Right ventricle myocardium superior (tissue), 1 donor: ENCODE measurements at places on chromosomes 11 and 22.

DNA sequence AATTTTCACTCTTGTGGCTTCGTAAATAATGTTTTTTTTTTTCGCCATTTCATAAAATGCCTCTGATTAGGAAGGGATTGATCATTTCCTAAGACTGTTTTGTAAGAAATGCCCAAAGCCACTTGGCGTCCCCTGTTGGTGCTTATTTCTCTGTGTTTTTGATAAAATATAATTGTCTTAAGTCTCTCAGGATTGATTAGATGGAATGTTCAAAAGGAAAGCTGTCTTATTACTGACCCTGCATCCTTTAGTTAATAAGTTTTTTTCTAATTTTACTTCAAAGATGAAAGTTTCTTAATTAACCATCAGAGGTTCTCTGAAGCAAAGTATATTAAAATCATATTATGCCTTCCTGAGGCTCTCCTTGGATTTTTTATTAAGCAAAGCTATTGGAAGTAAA is 624.3 kb upstream of the TENM4 start:
- no peak for DNase-seq

DNA sequence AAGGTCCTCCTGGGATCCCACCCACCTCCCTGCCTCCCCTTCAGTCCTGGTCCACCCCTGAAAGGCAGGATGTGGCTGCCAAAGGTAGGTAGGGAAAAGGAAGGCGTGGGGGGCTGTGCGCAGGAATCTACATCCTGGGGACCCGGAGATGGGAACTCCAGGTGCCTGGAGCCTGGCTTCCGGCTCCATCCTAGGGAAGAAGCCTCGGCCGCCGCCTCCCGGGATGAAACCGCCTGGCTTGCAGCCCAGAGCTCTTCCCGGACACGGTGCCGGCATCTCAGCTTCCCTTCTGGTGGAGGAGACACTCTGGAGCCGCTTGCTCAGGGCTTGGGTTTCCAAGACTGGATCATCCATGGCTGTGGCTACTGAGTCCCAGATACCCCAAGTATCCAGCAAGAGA is 33.3 kb upstream of the PDGFB start:
- DNase-seq = peak; percentile 73

DNA sequence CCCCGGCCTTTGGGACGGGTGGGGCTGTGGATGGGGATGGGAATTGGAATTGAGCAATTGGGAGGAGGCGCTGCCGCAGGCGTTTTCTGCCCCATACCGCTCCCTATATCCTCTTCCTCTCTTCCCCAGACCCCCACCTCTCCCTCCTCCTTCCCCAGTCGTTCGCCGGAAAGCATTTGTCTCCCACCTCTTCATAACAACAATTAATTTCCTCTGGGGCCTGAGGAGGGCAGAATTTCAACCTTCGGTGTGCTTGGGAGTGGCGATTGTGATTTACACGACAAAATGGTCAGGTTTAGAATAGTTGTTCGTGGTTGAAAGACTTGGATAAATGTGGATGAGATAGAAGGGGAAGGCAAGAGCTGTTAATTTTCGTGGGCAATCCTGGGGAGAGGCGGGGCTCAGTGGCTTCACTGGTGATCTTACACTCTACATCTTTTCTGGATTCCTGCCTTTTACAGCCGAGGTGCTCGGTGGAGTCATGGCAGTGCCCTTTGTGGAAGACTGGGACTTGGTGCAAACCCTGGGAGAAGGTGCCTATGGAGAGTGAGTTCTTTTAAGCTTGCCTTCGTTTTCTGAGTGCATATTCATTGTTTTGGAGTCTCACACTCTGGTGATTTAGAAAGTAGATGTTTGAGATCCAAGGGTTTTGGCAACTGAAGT is 1.5 kb downstream of the CHEK1 start:
- DNase-seq = no peak

DNA sequence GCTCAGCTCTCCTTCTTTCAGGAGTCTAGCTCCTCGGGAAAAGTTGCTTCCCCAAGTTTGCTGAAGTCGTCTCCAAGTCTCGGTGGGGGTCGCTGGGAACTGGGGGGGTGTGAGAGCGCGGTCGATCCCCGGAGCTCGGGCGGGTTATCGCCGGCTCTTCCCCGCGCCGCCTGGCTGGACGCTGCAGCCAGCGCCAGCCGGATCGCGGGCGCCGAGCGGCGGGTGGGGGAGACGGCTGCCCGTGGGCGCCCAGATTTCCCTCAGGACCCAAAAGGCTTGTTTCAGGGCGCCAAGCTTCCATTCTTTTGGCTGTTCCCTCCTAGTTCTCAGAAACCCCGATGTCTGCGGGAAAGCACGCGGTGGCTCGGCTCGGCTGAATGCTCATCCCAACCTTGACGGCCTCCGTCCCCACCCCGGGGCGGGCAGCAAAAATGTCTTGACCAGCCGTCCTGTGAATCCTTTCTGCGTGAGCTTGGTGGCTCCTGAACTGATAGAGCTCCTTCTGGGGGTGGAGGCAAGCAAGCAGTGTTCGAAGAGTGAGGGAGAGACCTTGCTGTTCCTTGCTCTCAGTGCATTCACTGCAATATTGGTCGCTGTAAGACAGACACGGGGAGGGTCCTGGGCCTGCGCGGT is 1.7 kb downstream of the ZBTB16 start:
- DNase-seq = peak; percentile 56
